ENCODE measurements at places on chromosomes 13 and 19.
A peak's percentile ranks its signal among the peaks of the same experiment; 100 is the strongest.

DNA sequence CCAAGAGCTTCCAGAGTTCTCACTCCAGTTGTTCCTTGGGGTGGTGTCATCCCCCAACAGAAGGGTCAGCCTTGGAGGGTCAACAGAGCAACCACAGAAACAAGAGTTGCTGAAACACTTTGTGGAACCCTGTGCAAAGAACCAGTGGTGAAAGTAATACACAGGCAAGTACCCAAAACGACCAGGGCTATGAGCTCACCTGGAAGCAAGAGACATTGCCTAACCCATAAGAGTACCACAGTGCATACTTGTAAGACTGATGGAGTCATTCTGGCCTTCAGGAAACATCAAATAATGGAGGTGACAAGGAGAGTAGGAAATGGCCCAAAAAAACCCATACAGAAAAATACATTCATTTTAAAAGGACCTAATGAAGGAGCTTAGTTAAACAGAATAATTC, 184.3 kb upstream of the TSC22D1 start:
- no peak for DNase-seq

- no peak for DNase-seq
Observed at GRCh38 chr13:23467048-23467931, 33.8 kb upstream of the SACS start.

DNA sequence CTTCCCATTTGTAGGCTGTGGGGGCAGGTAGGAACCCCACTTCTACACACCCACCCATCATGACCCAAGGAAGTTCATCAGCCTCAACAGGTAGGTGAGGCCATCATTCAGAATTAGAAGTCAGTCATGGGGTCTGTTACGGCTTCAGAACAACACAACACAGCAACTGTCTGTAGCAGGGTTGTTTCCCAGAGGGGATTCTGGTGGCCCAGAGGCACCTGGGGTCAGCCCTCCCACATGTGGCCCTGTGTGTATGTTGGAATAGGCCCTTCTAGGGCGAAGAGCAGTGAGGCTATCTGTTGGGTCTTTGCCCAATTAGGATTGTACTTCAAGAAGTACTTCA, 3.4 kb downstream of the IGFLR1 start:
- no peak for DNase-seq

DNA sequence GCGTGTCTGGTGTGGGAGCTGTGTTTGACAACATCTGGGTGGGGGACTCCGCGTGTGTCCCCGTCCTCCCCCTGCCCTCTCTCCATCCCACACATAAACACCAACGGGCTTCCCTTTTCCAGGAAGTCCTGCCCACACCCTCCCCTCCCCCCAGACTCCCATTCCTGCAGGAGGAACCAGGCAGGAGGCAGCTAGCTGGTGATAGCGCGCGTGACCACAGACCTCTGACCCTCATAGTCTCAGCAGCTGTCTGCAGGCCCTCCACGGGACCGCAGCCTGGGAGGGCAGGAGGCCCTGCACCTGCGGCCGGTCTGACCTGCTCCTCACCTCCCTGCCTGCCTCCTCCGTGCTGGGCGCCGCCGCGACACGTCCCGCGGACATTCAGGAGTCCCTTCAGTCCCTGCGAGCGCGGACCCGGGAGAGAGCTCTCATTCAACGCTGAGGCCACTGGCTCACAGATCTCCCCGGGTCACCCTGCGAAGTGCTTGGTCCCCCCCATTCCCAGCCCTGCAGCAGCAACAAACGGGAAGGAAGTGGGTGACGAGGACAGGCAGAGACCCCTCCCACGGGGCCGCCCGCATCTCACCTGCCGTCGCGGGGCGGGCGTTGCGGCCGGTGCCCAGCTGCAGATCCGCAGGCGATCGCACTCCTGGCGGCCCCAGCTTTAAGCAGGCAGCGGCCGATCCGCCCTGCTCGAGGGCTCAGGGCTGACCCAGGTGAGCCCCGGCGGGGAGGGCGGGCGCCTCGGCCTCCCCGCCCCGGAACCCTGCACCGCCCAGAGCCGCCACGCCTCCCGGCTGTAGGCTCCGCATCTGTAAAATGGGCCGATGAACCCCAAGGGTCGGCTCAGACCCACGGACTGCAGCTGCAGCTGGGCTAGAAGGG, 1.1 kb upstream of the ACP5 start:
- peak; percentile 81 for DNase-seq

- DNase-seq, result no peak
Observed at GRCh38 chr13:72952529-72953141, 106.2 kb upstream of the KLF5 start.

DNA sequence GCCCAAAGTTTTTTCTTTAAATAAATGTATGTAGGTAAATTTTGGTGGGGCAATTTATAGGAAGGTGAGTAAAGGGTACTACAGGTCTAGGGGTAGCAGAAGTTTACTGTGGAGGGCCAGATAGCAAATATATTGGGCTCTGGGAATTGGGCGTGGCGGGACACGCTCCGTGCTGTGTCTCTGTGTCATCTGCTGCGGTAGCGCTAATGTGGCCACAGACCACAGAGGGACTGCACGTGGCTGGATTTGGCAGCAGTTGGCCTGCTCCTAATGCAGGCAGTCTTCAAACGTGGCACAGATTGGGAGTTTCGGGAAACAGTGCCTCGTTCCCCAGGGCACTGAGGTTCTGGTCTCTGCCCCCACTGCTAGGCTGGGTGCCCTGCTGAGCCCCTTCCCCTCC, 16.6 kb upstream of the MYDGF start:
- no peak for DNase-seq

DNA sequence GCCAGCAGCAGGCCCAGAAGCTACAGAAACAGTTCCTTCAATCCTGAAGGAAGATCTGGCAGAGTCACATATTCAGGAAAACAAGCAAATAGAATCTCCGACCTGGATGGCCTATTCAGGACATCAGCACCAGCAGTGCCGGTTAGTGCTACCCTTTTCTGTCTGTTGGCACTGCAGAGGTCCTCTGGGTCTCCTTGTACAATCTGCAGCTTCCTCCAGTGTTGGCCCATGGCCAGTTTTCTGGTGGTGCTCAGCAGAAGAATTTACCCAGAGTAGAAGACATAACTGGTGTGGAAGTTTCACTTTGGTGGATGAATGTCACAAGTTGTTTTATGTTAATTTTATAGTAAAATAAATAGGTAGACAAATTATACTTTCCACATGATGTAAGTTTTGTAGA, 498.1 kb downstream of the COG6 start:
- no peak for DNase-seq

DNA sequence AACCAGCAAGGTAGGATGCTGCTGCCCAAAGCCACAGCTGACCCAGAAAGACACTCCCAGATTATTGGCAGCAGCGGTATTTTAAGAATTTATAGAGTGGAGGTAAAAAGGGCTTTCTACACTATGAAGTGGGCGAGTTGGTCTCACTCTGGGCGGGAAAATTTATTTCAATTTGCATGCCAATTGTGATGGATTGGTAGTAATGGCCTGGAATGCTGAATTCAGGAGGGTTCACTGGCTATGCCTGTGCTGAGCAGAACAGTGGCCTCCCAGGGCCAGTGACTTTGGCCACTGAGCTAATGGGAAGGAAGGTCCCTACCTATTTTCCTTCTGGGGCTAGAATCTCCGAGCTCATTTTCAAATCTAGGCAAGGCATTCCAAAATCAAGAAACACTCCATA, 243.5 kb downstream of the TSHZ3 start:
- no peak for DNase-seq

- no peak for DNase-seq
Observed at GRCh38 chr13:110991991-110992508, 77.2 kb upstream of the ANKRD10 start.

- no peak for DNase-seq
Observed at GRCh38 chr13:51244637-51245405, 22.6 kb downstream of the FAM124A start.

DNA sequence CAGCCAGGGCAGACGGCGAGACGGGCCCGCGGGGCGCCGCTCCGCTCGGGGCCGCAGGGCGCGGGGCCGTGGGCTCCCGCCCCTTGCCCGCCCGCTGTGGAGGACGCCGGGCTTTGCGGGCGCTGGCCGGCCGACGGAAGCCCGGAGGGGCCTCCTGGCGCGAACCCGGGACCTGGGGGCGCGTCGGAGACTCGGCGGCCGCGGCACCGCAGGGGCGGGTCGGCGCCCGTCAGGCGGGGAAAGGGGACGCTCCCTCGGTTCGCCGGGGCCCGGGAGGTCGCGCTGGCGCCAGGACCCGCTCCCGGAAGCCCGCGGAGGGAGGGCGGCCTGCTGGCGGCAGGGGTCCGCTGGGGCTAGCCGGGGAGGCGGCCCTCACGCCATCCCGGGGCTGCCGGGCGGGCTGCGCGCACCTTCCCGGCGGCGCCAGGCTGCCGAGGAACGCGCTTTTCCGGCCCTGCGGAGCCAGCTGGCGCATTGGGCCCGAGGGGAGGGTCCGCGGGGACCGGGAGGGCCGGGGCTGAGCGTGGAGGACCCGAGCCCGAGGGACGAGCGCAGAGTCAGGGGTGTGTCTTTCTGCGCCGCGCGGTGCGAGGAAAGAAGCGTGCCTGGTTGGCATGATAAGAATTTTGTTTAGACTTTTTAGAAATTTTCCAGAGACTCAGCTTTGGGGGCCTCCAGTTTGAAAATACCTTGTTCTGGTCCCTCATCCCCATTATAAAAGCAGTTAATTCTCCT, 511 bp downstream of the GARRE1 start:
- peak; percentile 53 for DNase-seq

- DNase-seq, result no peak
Observed at GRCh38 chr19:52742516-52742915, 7.7 kb upstream of the ZNF611 start.

DNA sequence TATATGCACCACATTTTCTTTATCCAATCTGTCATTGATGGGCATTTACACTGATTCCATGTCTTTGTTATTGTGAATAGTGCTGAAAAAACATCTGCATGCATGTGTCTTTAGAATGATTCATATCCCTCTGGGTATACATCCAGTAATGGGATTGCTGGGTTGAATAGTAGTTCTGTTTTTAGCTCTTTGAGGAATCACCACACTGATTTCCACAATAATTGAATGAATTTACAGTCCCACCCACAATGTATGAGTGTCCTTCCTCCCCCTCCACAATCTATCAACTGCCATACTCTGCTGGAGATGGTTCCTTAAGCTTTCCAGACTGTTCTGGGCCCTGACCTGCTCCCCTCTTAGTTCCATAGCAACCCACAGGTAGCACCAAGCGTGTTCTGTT, 667.0 kb downstream of the LIG4 start:
- DNase-seq, result no peak

- DNase-seq, result peak; percentile 15
Observed at GRCh38 chr19:44113784-44114390, 688 bp downstream of the ZNF225 start.

GRCh38 chr13:27022571-27023311, 148.9 kb downstream of the USP12 start:
- no peak for DNase-seq

DNA sequence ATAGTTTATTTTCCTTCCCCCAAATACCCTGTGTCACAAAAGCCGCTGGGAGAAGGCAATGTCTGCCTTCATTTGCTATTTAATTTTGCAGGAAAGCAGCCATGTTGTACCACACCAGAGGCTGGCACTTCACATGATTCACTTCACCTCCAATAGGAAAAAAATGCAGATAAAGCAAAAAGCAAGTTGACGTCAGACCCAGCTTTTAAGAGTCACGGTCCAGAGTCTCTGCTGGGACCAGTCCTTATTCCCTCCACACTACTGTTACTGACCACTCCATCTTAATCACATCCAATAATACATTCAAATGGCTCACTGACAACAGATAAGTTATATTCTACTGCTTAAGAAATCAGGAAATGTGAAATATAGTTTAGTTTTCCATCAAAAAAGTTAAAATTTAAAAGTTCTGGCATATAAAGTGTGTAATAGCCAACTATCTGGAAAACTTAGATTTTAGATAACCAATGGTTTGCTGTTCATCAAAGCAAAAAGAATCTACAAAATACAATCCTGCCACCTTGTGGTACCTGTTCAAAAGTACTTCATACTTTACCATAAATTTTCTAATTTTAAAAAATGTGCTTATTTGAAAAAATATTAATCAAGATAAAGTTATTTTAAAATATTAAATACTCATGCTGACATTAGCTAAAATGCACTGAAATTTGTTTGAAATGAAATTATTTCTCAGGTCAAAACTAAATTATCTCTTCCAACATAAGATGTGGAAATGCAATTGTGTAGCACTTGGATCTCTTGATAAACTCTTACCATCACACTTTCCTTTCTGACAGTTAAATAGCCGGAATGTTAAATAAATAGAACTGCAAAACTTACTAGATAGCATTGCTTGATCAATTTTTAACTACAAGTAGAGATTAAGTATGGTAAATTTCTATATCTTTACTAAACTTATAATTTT, 97.3 kb downstream of the SERP2 start:
- no peak for DNase-seq

DNA sequence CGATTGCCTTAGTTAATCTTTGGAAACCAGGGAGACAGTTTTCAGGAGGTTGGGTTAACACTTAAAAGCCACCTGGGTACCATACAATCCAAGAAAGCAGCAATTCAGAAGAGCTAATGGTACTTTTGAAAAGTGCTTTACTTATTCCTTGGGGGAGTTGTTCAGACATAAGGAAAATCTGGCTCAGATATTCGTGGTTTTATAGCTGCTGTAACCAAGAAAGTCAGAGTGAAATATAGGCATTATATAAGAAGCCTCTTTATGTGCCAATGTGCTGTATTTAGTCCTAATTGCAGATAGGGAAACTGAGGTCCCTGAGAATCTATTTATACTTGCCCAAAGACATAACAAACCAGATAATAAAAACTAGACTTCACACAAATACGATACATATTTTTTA, 387.5 kb downstream of the COG6 start:
- no peak for DNase-seq

- peak; percentile 78 for DNase-seq
Observed at GRCh38 chr13:39612023-39612637, 9.1 kb upstream of the LHFPL6 start.

- DNase-seq, result no peak
Observed at GRCh38 chr19:28612275-28612769, 600.6 kb downstream of the UQCRFS1 start.

- DNase-seq, result no peak
Observed at GRCh38 chr19:51724543-51724942, 752 bp upstream of the HAS1 start.

DNA sequence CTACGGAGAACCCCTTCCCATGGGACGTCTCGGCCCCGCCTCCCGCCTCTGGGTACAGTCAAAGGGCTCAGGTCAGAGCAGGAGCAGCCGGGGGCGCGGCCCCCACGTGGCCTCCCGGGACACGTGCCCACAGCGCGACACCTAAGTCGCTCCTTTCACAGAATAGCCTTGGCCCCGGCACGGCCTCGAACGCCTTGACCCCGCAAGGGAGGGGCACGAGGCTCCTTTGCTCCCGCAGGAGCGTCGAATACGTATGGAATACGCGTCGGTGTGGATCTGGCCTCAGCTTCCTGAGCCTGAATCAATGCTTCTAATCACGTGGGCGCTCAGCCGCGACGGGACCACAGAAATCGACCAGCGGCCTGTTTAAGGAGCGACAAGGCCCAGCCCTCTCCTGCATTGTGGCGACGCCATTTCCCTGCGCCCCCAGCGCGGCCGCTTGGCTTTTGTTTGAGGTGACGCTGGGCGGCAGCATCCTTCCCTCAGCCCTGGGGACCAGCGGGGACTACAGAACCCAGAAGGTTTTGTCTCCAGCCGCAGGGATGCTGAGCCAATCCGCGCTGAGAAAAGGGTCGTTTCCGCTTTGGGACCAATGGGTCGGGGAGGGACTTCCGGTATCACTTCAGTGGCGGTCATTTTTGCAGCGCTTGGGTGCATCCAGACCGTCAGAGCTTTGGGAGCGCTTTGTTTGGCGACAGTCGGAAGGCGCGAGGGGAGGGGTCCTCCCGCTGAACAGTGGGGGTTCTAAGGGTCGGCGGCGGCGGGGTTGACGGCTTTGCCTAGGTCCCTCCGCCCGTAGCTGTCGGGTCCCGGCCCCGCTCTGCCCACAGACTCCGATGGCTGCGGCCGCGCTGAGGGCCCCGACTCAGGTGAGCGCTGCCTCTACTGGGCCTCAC, at the start of gene ZIK1:
Gene ZIK1 (plus strand): TSS at position 625 of the 896 bp plus-strand sequence. CDS start 212 bp downstream, at position 837.
- DNase-seq, result peak; percentile 87

GRCh38 chr13:52359534-52359933, 46.4 kb downstream of the THSD1 start:
- DNase-seq, result no peak

All from left colon (tissue), 2 donors.